Naive thymus-derived CD8-positive, alpha-beta T cell (primary cell): ENCODE measurements at places on chromosomes 2 and 18.
A peak's percentile ranks its signal among the peaks of the same experiment; 100 is the strongest.

- no peak for DNase-seq
These were observed 122.2 kb downstream of the TANC1 start for GRCh38 chr2:159090514-159091201.

GRCh38 chr18:47415881-47416280 lies 164.4 kb upstream of the SKOR2 start:
- DNase-seq: no peak

DNA sequence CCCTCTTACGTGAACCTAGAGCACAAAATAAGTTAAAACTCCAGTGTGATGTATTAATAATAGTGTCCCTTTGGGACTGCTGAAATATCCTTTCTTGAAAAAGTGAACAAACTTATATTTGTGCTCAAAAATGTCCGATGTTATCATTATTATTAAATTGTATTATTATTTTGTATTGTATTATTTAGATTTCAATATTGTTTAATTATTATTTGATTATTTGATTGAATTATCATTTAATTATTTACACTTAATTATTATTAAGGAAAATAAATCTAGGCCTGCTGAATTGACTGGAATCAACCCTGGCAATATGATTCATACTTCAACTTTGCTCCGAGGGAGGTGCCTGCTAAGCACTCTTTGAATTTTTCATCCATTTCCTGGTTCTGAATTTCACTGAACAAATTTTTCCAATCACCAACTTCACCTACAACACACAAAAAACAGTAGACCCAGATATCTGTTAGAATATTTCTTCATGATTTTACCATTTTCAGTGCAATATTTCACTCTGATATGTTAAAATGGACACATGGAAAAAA lies 10.9 kb upstream of the EIF2AK2 start:
- no peak for DNase-seq

- DNase-seq: no peak
These were observed 18.4 kb downstream of the ABI2 start for GRCh38 chr2:203346612-203347011.

GRCh38 chr18:24627644-24628315 lies 167.3 kb downstream of the HRH4 start:
- no peak for DNase-seq

GRCh38 chr2:217903859-217904613 lies 98.8 kb downstream of the TNS1 start:
- no peak for DNase-seq

DNA sequence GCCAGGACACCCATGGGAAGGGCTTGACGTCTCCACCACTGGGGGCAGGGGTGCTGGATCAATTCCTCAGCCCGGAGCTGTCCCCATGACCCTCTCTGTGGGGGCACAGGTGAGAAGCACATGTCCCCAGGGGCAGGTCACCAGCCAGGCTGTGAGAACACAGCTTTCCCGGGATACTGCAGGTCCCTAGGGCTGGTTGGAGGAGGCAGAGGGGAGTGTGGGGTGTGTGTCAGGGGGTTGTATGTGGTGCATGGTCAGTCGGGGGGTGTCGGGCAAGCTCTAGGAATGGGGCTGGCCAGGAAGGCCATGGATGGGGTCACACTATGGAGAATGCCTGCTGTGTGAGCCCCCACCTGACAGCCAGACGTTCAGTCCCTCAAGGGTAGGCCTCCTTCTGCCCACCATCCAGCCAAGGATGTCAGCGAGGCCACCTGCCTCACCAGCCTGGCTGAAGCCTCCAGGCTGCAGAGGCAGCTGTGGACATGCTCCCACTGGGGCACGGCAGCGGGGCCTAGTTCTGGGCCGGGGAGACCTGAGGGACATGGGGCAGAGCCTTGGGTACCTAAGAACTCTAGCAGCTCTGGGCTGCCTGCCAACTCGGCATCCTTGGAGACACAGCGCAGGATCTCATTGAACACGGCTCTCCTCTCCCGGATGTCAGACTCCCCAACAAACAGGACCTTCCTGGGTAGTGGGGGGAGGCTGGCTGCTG lies 10.3 kb downstream of the HS1BP3 start:
- no peak for DNase-seq

GRCh38 chr2:212928681-212929080 lies 222.7 kb downstream of the IKZF2 start:
- no peak for DNase-seq

DNA sequence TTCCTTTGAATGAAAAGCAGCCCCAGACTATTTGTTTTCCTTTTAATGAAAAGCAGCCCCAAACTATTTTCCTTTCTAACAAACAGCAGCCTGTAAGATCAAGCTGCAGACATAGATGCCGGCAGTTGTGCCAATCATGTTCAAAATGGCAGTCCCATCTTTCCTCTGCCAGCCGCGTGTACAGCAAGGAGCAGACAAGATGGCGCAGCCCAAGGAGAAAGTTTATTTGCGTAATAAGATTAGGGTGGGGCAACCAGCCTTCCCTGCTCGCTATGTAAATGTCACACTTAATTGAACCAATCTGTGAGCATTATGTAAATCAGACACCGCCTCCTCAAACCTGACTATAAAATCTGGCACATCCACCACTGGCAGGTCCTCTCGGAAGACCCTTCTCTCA lies 226.0 kb downstream of the TGIF1 start:
- DNase-seq: no peak

- no peak for DNase-seq
These were observed 117.9 kb downstream of the MYCN start for GRCh38 chr2:16058256-16058655.

GRCh38 chr2:84493514-84493913 lies 22.8 kb upstream of the DNAH6 start:
- DNase-seq: no peak

DNA sequence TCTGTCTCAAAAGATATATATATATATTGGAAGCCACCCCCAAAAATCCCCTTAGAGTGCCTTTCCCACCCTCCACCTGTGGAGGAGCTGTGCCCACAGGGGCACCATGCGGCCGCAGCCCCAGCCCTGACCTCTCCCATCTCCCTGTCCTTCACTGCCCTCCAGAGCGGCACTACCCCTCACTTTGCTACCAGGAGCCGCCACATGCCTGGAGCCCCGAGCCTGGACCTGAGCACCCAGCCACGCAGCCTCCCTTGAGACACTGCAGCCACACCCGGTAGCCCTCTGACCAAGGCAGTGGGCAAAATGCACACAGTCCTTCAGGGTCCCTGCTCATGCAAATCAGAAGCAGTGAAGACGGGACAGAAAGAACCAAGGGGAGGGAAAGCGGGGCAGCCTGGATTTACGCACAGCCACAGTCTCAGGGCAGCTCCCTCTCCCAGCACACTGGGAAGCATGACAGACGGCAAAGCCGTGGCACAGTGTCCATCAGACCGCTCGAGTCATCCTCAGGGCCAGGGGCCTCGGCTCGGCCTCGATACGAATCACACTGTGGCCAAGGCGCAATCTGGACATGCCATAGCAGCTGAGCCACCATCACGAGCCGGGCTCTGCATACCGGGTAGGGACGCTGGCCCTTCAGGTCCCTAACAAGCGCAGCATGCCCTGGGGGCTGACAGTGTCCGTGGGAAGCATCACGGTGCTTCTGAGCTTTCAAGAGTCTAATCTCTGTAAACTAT lies 10.1 kb downstream of the HDAC4 start:
- no peak for DNase-seq

DNA sequence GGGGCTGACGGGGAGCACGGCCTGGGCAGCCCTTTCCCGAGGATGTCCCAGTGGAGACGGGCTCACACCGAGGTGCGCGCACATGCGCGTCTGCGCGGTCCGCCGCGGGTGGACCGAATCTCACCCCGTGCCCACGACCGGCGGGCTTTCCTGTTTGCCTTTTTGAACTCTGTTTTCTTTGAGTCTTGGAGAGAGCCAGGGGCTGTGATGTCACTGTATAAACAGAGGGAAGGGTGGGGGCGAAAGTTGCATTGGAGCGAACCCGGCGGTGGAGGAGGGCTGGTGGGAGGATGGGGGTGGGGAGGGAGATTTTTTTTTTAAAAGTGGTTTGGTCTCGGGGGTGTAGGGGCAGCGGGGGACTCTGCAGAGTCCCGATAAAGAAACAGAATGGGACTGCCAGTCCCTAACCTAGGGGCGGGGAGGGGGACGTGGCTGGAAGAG lies 141.2 kb upstream of the CTAGE1 start:
- no peak for DNase-seq

- no peak for DNase-seq
These were observed 689.4 kb upstream of the SLC8A1 start for GRCh38 chr2:41141146-41141791.

DNA sequence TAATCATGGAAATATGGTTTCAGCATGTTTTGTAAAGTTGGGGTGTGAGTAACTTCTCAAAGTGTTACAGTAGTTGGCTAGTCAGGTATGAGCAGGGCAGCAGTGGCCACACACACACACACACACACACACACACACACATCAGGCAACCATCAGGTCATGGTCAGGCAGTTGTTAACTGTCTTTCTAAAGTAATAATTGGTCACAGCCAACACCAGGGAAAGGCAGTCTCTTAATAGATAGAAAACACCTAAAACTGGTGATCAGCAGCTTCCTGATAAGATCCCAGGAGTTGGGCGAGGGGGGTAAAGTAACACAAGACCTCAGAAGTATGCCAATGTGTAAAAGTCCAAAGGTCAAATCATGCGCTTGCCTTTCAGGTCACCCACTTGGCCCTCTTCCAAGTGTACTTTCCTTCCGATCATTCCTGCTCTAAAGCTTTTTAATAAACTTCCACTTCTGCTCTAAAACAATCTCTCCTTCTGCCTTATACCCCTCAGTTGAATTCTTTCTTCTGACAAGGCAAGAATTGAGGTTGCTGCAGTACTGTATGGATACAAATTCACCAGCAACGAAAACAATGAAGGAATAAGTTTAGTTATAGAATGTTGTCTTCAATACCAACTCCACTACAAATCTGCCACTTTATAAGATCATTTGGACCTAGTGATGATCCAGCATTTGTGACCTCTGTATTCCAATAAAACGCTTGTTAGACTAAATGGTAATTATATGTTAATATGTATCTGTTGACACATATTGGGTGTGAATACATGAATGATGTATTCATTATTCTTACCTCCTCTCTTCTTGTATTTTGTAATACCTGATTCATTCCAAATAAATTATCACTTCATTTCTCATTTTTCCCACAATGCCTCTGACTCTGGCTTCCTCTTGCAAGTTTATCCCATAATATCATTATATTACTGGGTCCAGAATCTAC lies 254.3 kb downstream of the METTL4 start:
- no peak for DNase-seq

DNA sequence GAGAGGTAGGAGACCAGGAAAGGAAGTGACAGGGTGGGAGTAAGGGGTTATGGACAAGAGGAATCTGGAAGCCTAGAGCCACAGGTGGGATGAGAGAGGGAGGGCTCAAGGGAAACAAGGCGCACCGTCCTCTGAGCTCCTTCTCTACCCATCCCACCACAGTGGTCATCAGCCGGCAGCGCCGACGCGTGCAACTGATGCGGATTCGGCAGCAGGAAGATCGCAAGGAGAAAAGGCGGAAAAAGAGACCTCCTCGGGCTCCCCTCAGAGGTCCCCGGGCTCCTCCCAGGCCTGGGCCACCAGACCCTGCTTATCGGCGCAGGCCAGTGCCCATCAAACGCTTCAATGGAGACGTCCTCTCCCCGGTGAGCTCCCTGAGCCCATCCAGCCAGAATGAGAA lies 5.2 kb downstream of the TMEM198 start:
- no peak for DNase-seq

DNA sequence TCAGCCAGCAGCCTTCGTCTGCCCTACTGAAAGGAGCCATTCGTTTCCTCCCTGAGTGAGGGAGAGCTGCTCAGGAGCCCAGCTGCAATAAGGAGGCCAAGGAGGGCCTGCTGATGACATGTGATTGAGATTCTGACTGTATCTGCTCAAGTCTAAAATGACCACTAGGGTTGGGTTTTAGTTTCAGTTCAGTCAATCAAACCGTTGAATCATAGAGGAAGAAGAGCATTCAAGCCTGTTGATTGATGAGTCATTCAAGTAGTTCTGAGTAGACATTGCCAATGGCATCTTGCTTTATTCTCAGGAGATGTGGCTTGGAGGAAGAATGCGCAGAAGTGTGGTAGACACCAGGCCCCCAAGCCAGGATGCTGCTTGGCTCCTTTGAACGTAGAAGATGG lies 19.9 kb upstream of the BCL2L11 start:
- no peak for DNase-seq

- no peak for DNase-seq
These were observed 26.7 kb downstream of the CYRIA start for GRCh38 chr2:16638946-16639345.

- no peak for DNase-seq
These were observed 435.4 kb downstream of the SETBP1 start for GRCh38 chr18:45116116-45116515.

DNA sequence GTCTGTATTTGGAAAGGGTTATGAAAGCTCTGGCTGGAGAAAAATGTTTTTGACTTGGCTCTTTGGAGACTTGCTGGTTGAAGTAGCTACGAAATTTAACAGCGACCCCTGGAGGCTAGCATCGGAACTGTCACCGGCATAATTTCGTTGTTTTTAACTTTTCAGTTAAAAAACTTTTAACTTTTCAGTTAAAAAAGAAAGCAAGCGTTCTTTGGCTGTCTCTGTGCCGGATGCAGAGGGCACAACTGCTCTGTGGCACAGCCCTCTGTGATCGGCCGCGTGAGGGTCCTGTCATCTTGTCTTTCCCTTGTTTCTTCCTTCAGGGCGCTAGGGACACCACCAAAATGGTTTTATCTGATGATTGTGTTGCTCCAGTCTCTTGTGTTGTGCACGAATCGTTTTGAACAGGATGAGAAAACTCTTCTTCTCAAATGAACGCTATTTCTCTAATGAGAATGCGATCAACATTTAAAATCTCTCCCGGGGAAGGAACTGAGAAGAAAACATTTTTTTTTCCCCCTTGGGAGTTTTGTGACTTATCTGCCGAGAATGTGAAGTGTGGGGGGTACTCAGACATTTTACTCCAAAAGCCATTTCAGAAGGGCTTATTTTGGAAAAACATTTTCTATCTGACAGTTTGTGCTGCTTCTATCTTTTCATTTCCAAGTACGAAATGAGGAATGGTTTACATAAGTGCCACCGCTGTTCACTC lies 57.1 kb downstream of the ADCYAP1 start:
- DNase-seq: peak; percentile 36
